ENCODE measurements at places on chromosomes 2 and 18.

DNA sequence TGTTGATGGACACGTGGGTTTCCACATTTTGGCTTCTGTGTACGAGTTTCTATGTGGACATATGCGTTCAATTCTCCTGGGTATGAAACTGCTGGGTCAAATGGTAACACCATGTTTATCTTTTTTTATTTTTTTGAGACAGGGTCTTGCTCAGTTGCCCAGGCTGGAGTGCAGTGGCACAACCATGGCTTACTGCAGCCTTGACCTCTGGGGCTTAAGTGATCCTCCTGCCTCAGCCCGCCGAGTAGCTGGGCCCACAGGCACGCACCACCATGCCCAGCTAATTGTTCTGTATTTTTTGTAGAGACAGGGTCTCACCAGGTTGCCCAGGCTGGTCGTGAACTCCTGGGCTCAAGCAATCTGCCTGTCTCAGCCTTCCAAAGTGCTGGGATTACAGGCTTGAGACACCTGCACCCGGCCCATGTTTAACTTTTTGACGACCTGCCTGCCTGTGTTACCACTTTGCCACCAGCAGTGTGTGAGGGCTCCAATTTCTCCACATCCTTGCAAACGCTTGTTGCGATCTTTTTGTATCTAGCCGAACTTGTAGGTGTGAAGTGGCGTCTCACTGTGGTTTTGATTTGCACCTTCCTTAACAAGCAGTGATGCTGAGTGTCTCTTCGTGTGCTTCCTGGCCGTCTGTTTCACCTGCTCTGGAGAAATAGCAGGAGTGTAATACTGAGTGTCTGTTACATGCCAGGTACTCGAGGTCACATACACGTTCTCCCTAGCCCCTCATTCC, 6.9 kb downstream of the HSBP1L1 start:
- no peak for DNase-seq

DNA sequence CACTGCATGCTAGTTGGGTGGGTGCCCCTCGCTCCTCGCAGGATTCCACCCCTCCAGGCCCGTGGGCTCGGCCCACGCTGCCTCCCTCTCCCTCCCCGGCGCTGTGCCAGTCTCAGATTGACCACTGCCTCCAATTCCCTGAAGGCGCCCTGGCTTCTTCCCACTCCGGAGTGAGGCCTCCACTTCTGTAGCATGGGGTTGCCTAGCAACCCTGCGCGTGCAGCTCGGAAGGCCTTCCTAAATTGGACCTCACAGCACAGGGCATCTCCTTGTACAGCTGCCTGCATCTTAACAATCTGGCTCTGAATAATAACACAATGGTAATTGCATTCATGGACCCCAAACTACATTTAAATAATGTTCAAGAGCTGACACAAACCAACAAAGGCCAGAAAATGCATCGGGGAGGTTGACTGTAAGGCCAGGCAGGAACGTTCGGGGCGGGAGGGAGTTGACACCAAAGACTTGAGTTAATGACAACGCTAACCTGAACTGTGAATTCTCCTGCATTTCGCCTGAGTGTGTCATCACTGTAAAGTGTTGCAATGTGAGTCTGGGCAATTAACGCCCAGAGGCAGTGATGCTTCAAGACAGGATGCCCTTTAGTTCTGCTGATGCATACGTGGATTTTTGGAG, 222.9 kb downstream of the ZBTB7C start:
- no peak for DNase-seq

GRCh38 chr2:236167297-236168109, 683 bp downstream of the GBX2 start:
- DNase-seq = no peak

GRCh38 chr2:149490296-149490695, 97.3 kb downstream of the MMADHC start:
- no peak for DNase-seq

DNA sequence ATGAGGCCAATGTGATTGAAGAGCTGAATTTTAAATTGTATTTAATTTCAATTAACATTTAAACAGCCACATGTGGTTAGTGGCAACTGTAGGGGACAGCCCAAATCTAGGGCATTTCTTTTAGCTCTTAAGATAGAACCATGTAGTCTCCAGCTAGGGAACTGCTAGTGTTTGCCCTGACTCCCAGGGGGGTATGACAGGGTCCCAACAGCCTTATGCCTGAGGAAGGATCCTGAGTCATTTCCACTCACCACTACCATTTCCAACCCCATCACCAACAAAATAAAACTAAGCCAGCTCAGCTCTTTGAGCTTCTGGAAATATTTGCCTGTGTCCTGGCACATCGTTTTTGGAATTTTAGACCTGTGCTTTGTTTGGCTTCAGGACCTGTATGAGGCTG, 13.7 kb upstream of the GMCL1 start:
- no peak for DNase-seq

DNA sequence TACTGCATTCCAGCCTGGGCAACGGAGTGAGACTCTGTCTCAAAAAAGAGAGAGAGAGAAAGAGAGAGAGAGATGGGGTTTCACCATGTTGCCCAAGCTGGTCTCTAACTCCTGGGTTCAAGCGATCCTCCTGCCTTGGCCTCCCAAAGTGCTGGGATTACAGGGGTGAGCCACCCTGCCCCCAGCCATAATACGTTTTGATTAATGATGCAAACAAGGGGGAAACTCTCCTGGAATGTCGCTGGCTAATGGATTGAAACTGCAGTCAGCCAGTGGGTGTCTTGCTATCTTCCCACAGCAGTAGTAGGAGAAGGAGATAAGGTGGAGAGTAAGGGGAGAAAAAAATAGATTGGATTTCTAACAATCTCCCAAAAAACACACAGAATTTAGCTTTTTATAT, 9.5 kb upstream of the RTN4 start:
- no peak for DNase-seq

- no peak for DNase-seq
Measured at GRCh38 chr2:140589696-140590095, 1541.1 kb downstream of the LRP1B start.

- DNase-seq = no peak
Measured at GRCh38 chr2:124995185-124995912, 970.3 kb downstream of the CNTNAP5 start.

GRCh38 chr2:219210886-219211362, 4.3 kb downstream of the ZFAND2B start:
- DNase-seq = no peak

DNA sequence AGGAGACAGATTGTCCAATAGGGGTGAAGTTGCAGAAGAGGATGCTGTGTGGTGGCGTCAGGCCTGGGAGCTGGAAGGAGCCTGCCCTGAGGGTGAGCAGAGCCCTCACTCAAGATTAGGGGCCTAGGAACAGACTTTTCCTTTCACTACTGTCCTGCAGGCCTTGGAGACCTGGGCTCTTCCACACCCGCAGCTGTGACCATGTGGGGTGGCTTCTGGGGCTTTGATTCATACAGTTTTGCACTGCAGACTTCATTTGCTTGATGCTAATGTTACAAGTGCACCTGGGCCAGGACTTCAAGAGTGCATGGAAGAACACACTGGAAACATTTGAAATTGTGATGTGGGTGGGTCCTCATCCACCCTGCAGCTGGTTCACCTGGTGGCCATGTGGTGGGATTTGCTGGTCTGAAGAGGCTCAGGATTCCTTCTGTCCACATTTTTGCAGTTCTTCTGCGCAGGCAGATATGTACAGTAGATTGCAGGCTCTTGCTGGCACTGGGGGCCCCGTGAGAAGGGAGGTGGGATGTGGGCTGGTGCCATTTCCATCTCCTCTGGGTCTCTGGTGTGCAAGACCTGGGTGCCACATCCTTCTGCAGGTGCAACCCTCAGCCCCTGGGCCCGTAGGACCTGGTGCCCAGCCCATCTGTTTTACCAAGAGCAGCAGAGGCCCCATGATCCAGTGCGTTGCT, 9.9 kb downstream of the GLI2 start:
- DNase-seq = no peak

- DNase-seq = no peak
Measured at GRCh38 chr18:64993695-64994094, 757.1 kb upstream of the CDH7 start.

DNA sequence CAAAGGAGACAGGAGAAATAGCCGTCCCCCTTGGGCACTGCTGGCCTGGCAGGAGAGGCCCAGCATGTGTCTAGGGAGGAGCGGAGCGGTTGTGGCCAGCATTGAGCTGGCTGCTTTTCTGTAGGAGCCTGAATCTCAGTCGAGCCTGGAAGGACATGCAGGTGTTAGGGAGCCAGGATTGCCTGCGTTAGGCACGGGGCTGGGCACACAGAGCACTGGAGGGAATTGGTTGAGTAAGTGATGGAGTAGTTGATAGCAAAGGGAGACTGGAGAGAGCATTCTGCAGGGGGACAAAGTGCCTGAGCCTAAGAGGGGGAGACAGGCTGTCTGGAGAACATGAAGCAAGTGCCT, 22.8 kb downstream of the ASAP2 start:
- no peak for DNase-seq

DNA sequence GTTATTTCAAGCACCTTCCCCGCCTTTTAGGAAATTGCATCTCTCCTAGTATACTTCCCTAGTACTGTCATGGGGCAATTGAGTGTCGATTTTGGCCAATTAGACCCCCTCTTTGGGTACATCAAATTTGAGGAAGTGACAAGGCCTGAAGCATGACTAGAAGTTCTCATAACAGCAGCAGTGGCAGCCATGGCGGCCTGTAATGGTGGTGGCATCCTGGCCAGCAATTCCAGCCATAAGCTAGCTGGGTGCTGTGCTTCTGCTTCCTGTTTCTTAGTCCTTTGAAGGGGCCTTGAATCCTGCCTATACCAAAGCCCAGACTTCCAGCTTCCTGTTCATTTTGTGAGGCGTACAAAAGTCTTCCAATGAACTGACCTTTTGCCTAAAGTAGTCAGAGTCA, 523.1 kb downstream of the PLCL1 start:
- DNase-seq = no peak

DNA sequence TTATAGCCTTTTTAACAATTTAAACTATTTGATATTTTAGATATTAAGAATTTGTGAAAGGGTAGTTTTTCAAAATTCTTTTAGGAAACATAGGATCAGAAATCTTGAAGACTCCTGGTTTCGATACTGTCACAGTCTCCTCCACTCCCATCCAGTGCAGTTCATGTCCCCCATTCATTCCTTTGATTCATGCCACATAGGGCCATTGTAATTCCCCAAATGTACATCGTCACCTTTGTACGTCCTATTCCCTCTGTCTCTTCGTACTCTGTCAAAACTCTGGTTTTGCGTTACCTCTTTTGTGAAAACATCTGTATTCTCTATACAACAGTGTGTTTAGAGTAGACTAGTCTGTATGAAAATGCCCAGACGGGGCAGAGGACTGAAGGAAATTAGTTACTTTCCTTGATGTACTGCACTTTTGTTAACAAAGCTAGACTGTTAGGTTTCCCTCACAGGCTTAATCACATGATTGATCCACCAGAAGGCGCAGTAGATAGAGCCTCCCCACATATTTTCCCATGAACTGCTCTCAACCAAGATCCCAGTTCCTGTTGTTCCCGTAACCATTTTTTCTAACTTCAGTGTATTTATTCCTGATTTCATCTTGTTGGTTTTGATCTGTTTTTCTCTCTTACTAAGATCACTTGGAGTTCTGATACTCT, 2.5 kb downstream of the MRPL35 start:
- no peak for DNase-seq

GRCh38 chr2:231387904-231388724, 7.4 kb upstream of the B3GNT7 start:
- no peak for DNase-seq

- DNase-seq = no peak
Measured at GRCh38 chr2:167254721-167255120, 366.4 kb downstream of the XIRP2 start.

- DNase-seq = no peak
Measured at GRCh38 chr2:33015421-33016142, 68.8 kb downstream of the LTBP1 start.

DNA sequence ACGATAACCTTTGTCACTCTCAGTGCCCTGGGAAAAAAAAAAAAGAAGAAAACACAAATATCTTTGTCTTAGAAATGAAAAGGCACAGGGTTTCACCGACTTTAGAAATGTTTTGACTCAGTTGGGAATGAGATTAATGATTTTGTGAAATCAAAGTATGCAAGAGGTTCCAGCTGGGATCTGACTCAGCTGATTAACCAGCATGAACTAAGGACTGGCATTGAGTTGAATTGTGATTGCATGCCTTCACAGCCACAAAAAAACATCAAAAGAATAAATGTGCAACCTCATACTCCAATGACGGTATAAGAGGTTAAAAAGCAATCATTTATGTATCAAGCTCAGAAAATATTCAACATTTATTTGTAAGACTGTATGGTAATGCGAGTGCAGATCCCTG, 566.6 kb upstream of the DSEL start:
- no peak for DNase-seq

DNA sequence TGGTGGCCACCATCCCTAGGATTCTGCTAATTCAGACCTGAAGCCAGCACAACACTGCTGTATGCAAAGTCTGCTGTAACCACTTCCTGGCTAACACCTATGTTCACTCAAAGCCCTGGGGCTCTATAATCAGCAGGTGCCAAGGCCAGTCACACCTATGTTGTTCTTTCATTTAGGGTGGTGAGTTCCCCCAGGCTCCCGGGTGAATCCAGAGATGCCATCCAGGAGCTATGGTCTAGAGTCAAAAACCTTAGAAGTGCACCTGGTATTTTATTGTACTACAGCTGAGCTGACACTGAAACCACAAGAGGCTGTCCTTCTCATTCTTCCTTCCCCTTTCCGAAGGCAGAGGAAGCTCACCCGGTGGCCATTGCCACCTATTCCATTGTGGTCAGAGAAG, 46.2 kb upstream of the CCDC141 start:
- no peak for DNase-seq

DNA sequence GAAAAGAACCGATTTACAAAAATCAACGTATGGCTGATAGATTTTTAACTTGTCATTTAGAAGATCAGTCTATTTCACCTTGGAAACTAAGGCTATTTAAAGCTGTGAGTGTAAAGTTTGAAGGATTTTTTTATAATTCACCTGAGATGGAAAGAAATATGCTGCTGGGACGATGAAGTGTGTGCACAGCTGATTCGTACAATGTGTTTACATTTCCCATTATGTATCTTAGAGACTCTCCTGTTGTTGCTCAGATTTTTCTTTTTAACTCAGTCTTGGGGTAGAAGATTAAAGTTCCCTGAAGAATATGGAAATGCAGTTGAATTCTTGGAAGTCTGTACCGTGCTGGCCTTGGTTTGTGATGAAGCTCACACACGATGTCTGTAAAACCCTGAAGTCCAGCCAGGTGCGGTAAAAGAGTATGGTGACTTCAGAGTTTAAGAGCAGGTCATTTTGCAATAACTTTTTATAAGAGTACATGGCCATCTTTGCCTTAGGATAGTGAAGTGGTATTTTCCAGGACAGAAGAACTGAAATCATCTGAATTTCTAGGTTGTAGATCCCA, 250.1 kb downstream of the PRKCE start:
- DNase-seq = no peak

GRCh38 chr2:105652014-105652796, 92.5 kb upstream of the NCK2 start:
- no peak for DNase-seq

- no peak for DNase-seq
Measured at GRCh38 chr2:86747711-86748639, 27.9 kb downstream of the RMND5A start.

All from stimulated activated CD8-positive, alpha-beta memory T cell treated with anti-CD3 and anti-CD28 coated beads, Interleukin-7, amount 100 ng/mL, for 4 hours (primary cell).